ENCODE measurements at places on chromosomes 12 and 14.

- no peak for DNase-seq
These were observed 165.8 kb upstream of the SYT1 start for GRCh38 chr12:78698747-78699146.

DNA sequence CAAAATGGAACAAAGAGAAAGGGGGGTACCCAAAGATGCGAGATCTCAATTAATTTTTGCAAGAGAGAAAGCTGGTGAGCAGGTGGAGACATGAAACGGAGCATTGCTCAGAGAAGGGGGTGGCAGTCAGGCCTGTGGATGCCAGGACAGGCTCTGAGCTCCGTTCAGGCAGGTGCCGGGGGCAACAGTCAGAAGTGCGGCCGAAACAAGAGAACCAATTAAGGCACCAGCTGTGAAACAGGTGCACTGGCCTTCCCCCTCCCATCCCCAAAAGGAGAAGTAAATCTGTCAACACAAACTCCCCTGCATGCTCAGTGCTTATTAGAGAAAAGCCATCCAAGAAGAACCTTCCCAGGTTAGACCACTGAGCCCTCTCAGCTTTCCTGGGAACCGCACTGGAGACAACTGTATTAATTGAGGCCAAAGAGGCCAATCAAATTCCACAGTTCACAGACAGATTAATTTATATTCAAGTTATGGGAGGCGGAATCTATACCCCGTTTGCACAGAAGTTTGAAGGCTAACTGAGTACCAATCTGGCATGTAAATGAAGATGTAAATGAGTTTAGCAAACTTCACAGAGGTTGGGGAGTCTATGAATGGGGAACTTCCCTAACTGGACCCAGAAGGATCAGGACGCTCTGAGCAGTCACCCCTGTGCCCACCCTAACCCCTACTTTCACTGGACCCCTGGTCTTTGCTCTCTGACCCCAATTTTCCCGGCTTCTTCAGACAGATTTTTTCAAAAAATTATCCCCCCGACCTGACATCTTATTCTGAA, 20.9 kb downstream of the OAS2 start:
- DNase-seq, result no peak

DNA sequence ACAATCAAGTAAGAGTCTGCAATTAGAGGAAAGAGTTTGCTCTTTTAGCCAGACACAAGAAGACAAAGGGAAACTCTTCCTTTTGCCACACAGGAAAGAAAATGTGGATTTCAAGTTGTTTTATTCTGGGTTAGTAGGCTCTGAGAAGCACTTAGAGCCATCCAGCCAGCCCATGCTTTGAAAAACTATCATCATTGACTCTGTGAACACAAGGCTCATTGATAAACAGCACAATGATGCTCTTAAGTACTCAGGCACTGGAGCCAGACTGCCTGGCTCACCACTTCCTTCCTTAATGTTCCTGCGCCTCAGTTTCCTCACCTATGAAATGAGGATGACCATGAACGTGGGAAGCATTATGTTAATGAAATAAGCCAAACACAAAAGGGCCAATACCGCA, 150.2 kb upstream of the EEA1 start:
- no peak for DNase-seq

- DNase-seq, result no peak
These were observed 27.2 kb upstream of the ALG10 start for GRCh38 chr12:33994857-33995808.

GRCh38 chr12:105418229-105418628, 87.7 kb downstream of the C12orf75 start:
- DNase-seq, result no peak

DNA sequence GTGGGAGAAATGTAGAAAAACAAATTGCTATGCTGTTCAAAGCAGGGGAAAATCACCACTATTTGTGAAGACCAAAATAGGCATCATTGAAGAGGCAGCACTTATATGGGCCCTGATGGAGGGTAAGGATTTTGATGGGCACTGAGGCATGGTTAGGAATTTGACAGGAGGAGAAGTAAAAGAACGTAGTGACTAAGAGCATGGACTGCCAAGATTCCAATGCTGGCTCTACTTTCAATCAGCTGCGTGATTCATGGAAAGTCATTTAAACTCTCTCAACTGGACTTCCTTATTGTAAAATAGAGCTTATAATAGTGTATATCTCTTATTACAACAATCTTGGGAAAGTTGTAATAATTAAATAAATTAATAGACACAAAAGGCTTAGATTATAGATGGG, 267.7 kb upstream of the G2E3 start:
- DNase-seq, result no peak

All from activated T-cell treated with anti-CD3 and anti-CD28 coated beads, Interleukin-2, amount 50 U/mL, for 1 hour (primary cell).